ENCODE measurements at places on chromosomes 2 and 18.
A peak's percentile ranks its signal among the peaks of the same experiment; 100 is the strongest.

- no peak for DNase-seq
These were observed 448.1 kb downstream of the TSN start for GRCh38 chr2:122203523-122203922.

GRCh38 chr2:74532222-74532621 lies 2.5 kb downstream of the HTRA2 start:
- peak; percentile 38 for DNase-seq

GRCh38 chr2:25521665-25522387 lies 151.6 kb downstream of the DTNB start:
- DNase-seq: peak; percentile 86

DNA sequence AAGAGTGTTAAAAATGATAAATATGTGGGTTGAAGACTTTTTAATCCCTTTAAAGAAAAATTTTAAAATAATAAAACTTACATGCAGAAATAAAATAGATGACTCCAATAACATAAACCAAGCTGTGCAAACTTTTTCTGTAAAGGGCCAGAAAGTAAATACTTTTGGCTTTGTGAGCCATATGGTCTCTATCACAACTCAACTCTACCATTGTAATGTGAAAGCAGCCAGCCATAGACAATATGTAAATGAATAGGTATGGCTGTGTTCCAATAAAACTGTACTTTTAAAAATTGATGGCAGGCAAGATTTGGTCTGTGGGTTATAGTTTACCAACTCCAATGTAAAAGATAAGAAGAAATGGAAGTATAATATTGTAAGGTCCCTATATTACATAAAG lies 45.2 kb downstream of the SNED1 start:
- DNase-seq: no peak

DNA sequence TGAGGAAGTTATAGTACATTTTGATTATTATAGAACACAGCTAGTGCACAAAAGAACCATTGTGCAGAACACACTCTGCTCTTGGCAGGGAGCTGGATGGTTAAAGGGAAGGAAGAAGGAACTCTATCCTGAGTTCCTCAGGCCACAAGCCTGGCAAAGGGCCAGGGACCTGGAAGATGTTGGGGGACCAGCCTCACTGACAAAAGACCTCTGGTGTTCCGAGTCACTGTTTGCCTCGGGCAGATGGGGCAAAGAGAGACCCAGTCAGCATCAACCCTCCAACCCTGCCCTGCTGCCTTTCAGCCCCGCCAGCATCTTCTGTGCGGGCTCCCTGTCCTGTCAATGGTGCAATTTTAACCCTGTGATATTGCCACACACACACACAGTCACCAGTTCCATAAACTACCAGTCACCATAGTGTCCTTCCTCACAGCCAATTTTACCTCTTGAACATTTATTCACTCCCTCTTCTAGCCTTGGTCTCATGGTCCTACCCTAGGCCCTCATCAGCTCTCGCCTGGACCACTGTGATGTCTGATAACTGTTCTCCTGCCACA lies 21.9 kb downstream of the NEMP2 start:
- no peak for DNase-seq

GRCh38 chr2:120934574-120935338 lies 199.1 kb downstream of the GLI2 start:
- DNase-seq: no peak

DNA sequence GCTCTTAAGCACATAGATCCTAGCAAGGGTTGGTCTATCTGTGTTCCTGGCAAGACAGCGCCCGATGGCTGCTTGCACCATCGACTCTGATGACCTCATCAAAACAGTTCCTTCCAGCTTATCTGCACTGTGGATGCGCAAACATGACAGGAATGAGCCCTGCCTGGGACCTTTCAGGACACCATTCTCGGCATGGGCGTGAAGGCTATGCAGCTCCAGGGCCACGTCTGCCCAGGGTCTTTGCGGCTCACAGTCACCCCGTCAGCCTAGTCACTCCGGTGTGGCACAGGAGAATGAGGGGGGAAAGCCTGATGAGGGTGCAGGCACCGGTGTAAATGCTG lies 147.8 kb upstream of the TWIST2 start:
- no peak for DNase-seq

DNA sequence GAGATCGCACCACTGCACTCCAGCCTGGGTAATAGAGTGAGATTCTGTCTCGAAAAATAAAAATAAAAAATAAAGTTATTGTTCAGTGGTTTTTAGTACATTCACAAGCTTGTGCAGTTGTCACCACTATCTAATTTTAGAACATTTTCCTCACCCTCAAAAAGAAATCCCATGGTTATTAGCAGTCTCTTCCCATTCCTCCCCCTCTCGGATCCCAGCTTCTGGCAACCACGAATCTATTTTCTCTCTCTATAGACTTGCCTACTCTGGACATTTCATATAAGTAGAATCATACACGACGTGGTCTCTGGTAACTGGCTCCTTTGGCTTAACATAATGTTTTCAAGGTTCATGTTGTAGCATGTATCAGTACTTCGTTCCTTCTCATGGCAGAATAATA lies 38.6 kb downstream of the CABLES1 start:
- no peak for DNase-seq

- no peak for DNase-seq
These were observed 137.9 kb downstream of the CDH2 start for GRCh38 chr18:28039078-28039477.

Measured in G401 (cell line).